ENCODE measurements at places on chromosomes 2 and 18.

DNA sequence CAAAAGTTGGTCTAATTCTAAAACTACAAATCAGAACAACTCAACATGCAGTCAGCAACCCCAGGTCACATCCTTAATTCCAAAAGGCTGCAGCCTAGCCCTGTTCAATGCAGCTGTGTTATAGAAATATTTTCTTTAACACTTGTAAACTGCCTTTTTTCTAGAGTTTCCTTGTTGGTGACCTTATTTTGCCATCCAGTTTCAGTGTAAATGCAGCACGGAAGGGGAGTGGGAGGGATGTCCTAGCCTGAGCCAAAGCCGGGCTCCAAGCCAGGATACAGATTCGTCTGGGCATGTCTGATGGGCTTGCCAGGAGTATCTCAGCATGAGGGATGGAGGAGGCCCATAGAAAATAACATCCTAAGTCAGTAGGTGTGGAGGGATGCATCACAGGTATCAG lies 17.7 kb upstream of the SP3 start:
- peak; percentile 17 for DNase-seq

DNA sequence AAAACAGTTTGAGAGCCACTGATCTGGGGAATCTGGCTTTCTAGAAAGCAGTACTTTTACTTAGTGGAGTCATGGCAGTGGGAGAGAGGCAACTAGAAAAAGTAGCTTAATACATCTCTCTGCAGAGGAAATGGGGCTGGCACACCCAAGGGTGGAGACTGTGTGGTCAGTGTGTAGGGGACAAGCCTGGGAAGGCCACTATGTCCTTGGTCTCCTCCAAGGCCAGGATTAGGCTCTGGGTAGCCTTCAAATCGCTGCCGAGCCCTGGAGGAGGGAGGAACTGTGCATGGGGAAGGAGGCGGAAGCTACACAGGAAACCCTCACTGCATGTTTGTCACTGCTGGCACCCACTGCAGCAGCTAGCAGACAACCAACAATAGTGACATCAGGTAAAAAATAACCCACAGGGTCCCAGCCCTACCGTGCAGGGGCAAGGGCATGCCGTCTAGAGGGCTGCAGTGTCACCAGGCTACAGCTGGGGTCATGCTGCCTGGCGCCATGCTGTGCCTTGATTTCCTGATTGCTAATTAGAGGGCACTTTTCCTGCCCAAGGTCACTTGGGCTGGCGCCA lies 34.8 kb downstream of the LBH start:
- DNase-seq: no peak

GRCh38 chr2:58604096-58604495 lies 363.0 kb upstream of the FANCL start:
- no peak for DNase-seq

- no peak for DNase-seq
These were observed 9.4 kb upstream of the NEURL3 start for GRCh38 chr2:96514521-96514920.

- DNase-seq: no peak
These were observed 232.4 kb downstream of the SEPTIN10 start for GRCh38 chr2:109381327-109381820.

- DNase-seq: no peak
These were observed 44.5 kb downstream of the PTGR3 start for GRCh38 chr18:75164479-75164878.

- no peak for DNase-seq
These were observed 197.9 kb upstream of the VRK2 start for GRCh38 chr2:57848723-57849122.

- no peak for DNase-seq
These were observed 939.5 kb upstream of the FANCL start for GRCh38 chr2:59180621-59181020.

GRCh38 chr2:183229386-183229785 lies 105.1 kb downstream of the NUP35 start:
- DNase-seq: peak; percentile 29

DNA sequence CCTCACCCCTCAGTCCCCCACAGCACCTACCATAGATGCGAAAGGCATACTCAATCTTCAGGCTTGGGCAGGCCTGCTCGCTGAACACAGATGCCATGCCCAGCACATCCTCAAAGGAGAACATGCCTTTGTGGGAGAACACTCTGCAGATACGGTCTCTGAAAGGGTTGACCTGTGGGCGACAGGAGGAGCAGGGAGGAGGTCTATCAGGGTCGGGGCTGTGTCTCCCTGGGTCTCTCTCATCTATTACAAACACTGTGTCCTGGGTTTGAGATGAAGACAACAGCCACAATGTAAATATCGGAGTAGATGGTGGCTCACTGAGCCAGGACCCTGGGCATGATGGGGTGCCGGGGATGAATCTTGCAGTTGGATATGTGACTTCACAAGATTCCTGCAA lies 46.0 kb downstream of the CIB4 start:
- DNase-seq: no peak

GRCh38 chr2:106953236-106953635 lies 67.3 kb upstream of the ST6GAL2 start:
- DNase-seq: no peak

- DNase-seq: peak; percentile 20
These were observed 705 bp upstream of the TEX261 start for GRCh38 chr2:70995426-70995729.

DNA sequence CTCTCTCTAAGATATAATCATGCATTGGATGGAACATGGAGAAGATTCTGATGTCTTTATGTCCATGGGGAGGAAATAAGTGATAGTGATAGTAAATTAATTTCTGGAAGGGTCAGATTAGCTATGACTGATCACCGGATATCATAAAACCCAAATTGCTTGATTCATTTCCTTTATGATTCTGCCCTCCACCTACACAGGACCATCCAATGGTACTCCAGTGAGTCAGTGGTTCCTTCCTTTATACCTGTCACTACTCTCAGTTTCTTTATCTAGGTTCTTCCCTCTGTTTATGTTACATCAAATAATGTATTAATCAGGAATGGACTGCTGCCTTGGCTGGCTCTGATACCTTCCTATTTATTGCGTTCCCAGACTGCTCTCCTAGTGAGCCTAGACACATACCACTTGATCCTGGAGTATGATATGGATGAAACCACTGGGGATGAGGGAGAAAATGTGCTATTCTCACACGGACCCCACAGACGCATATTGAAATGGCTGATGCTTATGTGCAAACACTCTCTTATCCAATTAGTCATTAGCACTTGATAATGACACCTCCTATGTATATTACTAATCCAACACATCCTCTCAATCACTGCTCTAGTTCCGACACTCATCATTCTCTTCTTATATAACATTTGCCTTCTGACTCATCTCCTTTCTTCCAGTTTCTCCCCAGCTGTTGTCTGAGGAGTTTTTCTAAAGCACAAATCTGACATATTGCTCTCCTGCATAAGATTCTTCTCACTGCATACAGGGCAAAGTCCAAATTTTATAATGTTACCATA lies 315.6 kb downstream of the INSIG2 start:
- no peak for DNase-seq

GRCh38 chr2:129464036-129464435 lies 515.4 kb upstream of the RAB6C start:
- no peak for DNase-seq

DNA sequence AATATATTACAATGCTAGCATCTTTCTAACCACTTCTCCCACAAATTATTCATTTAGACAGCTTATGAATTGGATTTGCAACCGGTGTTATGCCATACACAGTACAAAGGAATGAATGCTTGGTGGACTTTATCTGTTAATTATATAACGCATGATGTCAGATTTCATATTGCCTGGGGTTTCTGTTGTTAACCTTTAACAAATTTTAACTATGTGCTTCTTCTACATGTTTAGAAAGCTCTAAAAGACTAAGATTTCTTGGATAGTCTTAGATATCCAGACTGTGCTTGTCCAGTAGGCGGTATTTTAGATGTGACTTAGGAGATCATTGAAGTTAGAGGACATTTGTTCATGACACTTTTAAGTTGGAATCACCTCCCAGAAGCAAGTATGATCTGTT lies 976.3 kb downstream of the TMEM182 start:
- DNase-seq: no peak

- DNase-seq: no peak
These were observed 79.4 kb downstream of the SPRED2 start for GRCh38 chr2:65353046-65353445.

DNA sequence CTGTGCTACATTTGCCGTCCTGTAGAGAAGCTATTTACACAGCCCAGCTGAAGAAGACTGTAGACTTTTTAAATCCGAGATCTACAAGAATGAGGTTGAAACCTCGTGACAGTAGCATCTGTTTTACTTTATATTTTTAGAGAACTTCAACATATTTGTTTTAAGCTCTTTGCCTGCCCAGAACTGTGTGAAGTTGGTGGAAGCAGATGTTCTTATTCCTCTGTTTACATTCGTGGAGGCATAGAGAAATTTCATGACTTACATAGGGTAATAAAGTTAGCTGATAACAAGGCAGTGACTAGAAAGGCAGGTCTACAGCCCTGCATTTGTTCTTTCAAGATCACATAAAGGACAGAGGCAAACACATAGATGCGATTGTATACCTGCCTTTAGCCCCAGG lies 47.0 kb upstream of the MAP3K20 start:
- DNase-seq: no peak

DNA sequence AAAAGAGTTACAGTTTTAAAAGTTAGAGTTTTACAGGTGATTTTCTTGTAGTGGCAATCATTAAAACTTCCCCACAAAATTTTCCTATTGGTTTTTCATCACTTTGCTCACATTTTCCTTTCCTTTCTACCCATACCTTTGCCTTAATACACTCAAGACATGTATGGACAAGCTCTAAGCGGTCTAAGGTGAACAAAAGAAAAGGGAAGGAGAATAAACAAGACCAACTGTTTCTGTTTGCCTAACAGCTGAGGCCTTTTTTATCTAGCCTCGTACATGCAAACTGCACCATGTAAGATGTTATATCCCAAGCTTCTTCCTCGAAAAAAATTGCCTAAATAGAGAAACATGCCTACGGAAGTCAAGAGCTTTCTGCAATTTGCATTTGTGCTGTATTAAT lies 33.9 kb upstream of the TBC1D8 start:
- DNase-seq: no peak

DNA sequence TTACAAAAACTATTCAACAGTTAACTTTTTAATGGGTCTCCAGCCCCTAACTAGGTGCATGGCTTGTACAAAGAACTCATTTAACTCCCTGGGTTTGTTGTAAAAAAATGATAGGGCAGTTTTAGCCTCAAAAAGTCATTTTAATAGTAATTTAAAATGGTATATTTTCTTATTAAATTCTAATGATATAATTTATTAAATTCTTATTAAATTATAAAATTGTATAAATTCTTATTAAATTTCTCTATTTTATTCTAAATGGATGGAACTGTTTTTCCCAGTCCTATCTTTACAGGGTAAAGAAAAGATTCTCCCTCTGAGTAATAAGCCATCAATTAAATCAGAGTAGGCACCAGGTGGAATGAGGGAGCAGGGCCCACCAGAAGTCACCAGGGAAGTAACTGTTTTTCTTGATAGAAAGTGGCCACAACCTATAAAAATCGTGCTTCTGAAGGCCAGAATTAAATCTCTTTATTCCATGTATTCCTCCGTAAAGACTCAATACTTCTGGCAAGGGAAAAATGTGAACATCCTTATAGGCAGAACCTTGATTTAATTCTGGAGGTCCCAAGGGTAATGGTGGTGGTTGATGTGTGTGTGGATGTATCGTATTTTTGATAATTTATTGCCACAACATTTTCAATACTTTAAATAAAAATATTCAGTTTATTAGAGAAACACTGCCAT lies 814 bp downstream of the FKBP7 start:
- no peak for DNase-seq

GRCh38 chr2:99618579-99619097 lies 128.8 kb upstream of the REV1 start:
- no peak for DNase-seq

- DNase-seq: peak; percentile 45
These were observed 25.1 kb downstream of the MEIS1 start for GRCh38 chr2:66460031-66460430.

GRCh38 chr2:41924709-41925408 lies 123.0 kb upstream of the PKDCC start:
- DNase-seq: no peak

Measured in HFFc6 (cell line).